Stimulated activated CD8-positive, alpha-beta memory T cell treated with anti-CD3 and anti-CD28 coated beads, Interleukin-7, amount 100 ng/mL, for 24 hours (primary cell): ENCODE measurements at places on chromosomes 4 and X.

GRCh38 chr4:23903859-23904438 is 14.1 kb upstream of the PPARGC1A start:
- DNase-seq: no peak

DNA sequence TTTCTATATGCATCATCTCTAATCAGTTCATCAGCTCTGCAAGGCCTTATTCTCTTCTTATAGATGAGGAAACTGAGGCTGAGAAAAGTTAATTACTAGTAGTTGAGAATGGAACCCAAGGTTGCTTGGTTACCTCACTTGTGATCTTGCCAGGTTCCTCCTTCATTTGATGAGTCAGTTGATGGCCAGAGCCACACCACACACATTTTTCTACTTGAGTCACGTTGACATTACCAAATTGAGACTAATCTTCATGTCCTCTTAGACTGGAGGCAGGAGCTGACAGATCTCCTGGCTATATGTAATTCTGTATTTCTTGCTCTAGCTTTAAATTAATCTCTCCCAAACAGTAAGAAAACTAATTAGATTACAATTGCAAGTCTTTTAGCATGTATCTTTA is 428.4 kb downstream of the AFF2 start:
- no peak for DNase-seq

DNA sequence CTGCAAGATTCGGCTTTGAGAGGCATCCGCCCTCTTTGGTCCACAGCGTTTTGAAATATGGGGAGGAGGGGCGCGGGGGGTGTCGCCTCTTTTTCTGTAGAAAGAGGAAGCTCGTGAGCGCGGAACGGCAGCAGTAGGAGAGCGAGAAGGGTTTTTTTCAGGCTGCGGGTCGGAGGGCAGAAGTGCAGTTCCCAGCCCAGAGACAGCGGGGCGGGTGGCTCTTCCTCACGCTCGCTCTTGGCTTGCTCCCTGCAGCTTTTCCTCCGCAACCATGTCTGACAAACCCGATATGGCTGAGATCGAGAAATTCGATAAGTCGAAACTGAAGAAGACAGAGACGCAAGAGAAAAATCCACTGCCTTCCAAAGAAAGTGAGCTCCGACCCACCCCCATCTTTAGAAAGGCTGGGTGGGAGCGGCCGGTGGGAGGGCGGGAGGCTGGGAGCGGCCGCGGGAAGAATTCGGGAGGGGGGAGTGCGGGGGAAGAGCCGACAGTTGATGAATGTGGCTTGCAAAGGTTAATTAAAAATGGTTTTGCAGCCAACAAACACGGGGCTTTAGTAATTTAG is 1.2 kb downstream of the TMSB4X start:
- no peak for DNase-seq

GRCh38 chr4:109649872-109650271 is 53.4 kb downstream of the CASP6 start:
- DNase-seq: no peak

GRCh38 chr4:178838776-178839175 is 1396.5 kb upstream of the AGA start:
- no peak for DNase-seq
